NCI-H1417 (cell line): ENCODE measurements at places on chromosomes 13 and 19.

DNA sequence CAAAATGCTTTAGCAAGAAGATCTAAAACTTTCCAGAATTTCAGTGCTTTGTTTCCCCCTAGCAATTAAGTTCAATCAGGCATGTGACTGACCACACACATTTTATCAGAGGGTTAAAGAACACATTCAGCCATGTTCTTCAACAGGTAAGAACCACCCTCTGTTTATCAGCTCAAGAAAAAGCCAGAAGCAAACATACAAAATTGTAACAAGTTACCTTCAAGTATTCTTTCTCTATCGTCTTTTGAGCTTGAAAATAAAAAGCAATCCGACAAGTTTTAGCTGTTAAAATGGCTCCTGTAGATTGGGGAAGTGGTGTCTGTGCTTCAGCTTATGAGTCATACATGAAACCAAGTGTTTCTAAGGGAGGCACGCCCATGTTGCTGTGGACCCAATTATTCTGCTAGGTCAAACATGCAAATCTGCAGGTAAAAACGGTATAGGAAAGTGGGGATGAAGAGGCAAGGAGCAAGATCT is at the start of gene ELF1:
TSS of gene ELF1 (minus strand) at position 306 of the 477 bp plus-strand sequence. CDS start 37,262 bp downstream, outside the sequence.
- peak; percentile 31 for DNase-seq

- no peak for DNase-seq
Observed at GRCh38 chr13:70357031-70357430, 248.8 kb upstream of the KLHL1 start.

- peak; percentile 55 for DNase-seq
Observed at GRCh38 chr19:55418185-55418584, 10.6 kb upstream of the UBE2S start.

DNA sequence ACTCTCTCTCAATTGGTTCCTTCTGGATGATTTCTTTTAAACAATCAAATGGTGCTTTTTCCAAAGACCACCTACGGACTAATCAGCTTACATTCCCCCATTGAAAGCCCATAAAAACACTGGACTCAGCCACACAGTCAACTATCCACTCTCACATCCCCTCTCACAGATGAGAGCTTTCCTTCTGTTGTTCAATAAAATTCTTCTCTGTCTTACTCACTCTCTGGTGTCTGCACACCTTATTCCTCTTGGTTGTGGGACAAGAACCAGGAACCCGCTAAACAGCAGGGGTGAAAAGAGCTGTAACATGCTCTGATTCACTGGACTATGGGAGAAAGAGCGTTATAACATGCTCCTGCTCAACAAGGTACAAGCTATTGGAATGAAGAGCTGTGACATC is 2896.2 kb downstream of the PCDH9 start:
- no peak for DNase-seq

DNA sequence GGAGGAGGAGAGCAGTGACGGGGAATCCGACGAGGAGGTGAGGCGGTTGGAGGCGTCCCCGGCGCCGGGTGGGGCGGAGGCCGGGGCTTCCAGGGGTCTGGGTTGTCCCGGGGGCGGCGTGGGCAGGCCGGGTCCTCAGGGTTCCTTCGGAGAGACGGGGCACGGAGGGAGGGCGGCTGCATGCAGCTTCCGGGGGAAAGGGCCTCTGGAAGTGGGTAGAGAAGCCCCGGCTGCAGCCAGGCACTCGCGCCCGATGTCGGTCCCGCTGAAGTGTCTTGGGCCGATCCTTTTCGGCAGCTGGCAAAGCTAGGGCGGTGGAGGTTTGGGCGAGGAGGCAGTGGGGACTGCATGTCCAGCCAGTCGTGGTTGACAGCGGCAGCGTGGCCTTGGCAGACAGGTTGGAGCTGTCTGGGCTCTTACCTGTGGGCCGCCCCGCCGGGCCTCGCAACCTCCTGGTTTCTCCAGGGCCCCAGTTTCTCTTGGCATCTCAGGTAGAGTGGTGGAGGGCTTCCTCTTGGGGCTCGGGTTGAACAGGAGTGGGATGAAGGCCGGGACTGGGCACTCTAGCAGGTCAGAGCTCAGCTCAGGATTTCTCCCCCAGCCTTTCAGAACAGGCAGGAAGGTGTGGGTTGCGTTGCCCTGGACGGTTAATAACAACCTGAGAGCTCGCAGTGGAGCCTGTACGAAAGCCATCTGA is 690 bp downstream of the KMT2B start:
- no peak for DNase-seq

- peak; percentile 76 for DNase-seq
Observed at GRCh38 chr13:25420161-25420560, 48.4 kb downstream of the ATP8A2 start.

DNA sequence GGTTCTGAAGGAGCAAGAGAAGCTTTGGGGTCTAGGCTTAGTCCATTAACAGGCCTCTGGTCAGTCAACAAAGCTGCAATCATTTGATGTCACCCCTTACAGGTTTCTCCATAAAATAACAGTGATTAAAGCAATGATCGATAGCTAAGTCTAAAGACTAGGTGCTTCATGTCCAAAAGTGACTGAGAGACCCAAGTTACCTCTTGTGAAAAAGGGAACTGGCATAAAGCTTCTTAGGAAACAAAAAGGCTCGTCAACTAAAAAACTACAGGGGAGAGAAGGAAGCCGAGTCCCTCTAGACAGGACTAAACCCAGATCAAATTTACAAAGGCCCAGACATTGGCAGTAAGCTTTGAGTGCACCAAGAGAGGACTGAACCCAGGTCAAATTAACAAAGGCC is 2.2 kb downstream of the DCUN1D2 start:
- DNase-seq: no peak

- no peak for DNase-seq
Observed at GRCh38 chr19:34997071-34997617, 3.0 kb upstream of the GRAMD1A start.

DNA sequence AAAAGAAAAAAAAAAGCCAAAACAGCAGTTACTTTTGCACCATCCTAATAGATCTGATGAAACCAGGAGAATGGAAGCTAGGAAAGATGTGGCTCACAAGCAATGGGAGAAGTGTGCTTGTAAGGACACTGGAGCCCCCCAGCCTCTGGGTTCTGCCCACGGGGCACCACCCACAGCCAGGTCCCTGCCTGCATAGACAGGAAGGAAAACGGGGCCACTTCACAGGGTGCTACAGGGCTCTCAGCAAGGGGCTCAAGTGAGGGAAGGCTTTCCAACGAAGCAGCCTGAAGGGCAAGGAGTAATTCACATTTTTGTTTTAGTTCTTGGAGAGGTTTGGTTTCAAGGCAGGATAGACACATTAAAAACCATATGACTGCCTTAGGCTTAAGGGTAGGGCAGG is 42.7 kb downstream of the BRD4 start:
- DNase-seq: no peak

DNA sequence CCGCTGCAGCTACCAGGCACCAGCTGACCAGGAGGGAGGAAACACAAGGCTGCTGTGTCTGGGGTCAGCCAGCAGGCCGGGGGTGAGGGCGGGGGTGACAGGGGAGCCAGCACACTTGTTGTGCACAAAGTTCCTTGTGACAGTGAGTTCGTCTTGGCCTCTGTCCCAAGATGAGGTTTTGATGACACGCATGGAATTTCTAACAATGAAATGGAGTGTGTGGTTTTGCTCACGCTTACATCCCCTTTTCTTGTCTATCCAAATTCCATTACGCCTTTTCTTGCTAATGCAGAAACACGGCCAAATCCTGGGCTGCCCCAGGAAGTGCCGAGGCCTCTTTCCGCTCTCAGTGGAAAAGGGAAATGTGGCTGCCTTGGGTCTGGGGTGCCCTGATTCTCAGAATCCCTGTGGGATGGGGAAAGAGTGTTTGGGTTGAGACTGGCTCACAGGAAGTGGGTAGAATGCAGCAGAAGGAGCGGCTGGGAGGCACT is 73.8 kb downstream of the GADD45B start:
- no peak for DNase-seq

DNA sequence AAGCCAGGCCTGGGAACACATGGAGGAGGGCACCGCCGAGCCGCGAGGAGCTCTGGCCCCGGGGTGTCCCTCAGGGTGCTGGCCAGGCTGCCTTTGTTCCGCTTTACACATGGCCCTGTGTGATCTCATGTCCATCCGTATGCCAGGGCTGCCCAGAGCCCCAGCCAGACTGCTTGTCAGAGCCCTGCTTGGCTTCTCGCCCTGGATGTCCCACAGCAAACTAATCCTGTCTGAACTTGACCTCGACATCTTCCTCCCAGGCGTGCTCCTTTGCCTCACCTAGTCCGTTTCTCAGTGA is 14.3 kb downstream of the BCKDHA start:
- no peak for DNase-seq

- DNase-seq: no peak
Observed at GRCh38 chr19:36573895-36574720, 1.0 kb upstream of the ZNF529 start.

GRCh38 chr19:13637664-13638063 is 126.7 kb upstream of the MRI1 start:
- no peak for DNase-seq
